ENCODE measurements at places on chromosomes 16 and 17. TPM values are rescaled to one million over a fixed set of nuclear protein-coding genes. Genes with fewer than 3 reads are reported as not detected.

DNA sequence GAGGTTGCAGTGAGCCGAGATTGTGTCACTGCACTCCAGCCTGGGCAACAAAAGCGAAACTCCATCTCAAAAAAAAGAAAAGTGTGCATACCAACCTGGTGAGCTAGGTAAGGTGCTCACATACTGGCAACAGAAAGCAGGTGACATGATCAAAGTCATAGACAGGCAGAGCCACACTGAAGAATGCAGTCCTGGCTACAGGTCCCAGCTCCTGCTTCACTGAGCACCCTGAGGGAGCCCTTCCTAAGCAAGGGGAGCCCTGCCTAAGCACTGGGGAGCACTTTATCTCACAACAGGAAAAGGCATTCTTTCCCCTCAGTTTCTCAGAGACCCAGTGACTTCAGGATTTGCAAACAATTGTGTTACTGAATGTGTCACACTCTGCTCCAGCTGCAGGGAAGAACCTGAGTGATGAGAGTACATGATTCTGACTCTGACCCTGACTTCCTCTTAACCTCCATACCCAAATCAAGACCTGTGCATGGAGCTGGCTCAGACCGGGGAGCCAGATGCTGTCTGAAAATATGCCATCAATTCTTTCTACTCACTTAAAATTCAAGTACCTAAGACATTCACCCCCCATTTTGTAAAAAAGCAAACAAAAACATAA lies 40.5 kb downstream of the ANKRD11 start:
- DNase-seq = no peak

The HAS3 gene
- 0.61 TPM for total RNA-seq

- no peak for DNase-seq
These were observed 181.1 kb downstream of the CCDC182 start for GRCh38 chr17:57563958-57564357.

The MYH1 gene
- not detected for total RNA-seq

DNA sequence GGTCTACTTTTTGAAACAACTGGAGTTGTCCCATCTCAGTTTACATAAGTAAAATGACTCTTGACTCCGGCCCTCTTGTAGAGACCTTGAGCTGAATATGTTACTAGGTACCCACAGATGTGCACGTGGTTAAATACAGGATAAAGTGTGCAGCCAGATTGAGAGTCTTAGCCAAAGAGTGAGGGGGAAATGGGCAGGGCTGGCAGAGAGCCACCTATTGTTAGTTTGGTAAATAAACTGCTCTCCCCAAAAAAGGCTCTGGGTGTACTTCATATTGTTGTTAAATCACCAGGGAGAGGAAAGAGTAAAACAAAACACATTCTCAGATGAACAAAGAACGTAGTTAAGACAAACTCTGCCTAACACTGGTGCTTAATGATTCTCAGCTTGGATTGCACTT lies 20.3 kb downstream of the G6PC1 start:
- no peak for DNase-seq

GRCh38 chr17:68352041-68352440 lies 60.7 kb downstream of the ARSG start:
- DNase-seq = no peak

DNA sequence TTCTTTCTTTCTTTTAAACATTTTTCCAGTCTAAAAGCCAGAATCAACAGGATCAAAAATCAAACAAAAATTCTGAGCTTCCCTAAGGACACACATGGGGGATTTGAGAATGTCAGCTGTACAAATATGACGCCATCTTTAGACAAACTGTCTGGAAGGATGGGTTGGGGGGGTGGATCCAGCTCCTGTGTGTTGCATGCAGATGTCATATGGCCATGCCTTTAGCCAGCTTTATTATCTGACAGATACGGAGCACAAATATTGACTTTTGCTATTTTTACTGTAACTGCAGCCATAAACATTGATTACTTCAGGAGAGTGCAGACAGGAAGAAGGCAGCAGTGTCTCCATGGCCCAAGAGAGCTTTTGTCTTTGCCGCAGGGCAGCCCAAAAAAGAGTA lies 279.4 kb upstream of the ELAC2 start:
- DNase-seq = no peak

The CLEC16A gene
- 33.2 TPM for total RNA-seq

The CACNG3 gene
- not detected for total RNA-seq

- DNase-seq = no peak
These were observed 10.2 kb upstream of the ETV4 start for GRCh38 chr17:43556292-43556691.

DNA sequence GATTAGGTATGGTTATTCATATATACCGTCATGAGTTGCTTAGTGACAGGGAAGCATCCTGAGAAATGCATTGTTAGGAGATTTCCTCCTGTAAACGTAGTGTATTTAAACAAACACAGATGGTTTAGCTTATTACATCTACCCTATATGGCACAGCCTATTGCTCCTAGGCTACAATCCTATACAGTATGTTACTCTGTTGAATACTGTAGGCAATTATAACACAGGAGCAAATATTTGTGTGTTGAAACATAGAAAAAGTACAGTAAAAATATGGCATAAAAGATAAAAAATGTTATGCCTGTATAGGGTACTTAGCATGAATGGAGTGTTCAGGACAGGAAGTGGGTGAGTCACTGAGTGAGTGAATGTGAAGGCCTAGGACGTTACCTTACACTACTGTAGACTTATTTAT lies 157.7 kb downstream of the CDH11 start:
- no peak for DNase-seq
